Activated naive CD4-positive, alpha-beta T cell treated with anti-CD3 and anti-CD28 coated beads, Interleukin-2, amount 50 U/mL, for 16 hours (primary cell): ENCODE measurements at places on chromosomes 5 and 9.
A peak's percentile ranks its signal among the peaks of the same experiment; 100 is the strongest.

GRCh38 chr9:38355115-38355514 is 37.4 kb upstream of the ALDH1B1 start:
- DNase-seq = no peak

- DNase-seq = no peak
Measured at GRCh38 chr9:6681957-6682501, 36.5 kb upstream of the GLDC start.

- no peak for DNase-seq
Measured at GRCh38 chr5:134608555-134608954, 24.1 kb downstream of the SAR1B start.

DNA sequence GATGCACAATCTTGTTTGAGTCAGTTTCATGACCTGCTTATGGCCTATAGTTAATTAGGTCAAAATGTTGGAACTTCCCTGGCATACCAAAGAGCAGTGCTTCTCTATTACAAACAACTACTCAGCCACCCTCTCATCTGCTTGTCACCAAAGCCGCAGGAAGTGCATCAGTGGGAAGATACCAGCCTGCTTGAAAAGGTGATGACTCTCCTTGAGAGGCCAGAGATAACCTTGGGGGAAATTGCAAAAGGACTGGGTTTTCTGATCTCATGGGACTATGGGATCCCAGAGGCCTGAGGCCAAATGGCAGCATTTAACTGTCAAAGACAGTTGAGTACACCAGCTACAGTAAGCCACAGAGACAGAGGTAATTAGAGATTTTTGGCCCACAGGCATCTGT is 69.9 kb downstream of the C9orf57 start:
- no peak for DNase-seq

DNA sequence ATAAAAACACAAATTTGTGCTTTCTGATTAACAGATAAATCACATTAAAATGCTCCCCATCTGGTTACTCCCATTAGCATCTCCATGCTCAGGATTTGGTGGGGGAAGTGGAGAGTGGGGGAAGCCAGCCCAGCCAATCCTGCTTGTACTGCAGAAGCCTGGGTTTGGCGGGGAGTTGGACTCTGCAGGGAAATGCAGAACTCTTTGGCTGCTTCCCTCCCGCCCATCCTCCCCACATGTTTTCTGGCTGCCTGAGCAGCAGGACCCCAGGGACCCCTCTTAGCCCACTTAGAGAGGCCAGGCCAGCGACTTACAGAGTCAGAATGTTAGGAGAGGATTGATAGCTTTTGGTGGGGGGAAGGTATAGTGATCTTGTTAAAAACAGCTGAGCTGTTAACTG is 59.5 kb upstream of the FOXI1 start:
- no peak for DNase-seq

DNA sequence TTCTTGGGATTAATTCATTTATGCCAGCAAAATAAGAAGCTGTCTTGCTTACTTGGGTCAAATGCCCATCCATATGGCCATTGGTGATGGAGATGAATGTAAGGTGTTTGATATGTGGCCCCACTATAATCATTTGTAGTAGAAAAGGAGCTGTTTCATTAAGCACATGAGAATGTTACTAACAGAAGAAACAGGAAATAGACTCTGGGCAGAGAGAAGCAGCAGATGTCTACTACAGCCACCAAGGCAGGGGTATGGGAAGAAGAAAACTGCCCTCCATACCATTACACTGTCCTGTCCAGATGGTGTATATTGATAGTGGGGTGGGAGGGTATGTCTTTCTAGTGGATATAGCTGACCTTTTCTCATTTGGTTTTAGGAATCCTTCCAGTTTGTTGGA is 386.6 kb upstream of the CLINT1 start:
- no peak for DNase-seq

DNA sequence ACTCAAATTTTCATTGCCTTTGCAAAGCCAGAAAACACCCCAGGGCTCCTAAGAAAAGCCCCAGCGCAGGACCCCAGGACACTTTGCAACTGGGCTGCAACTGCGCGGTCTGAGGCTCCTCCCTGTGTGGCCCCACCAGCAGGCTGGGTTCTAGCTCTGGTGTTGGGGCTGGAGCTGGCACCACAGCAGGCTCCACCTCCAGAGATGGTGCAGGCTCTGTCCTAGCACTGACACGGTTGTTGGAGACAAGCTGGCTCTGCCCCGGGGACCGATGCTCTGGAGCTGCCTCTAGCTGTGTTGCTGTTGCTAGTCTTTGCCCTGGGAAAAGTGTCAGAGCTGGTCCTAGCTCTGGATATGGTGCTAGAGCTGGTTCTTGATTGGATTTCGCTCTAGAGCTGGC is 13.6 kb downstream of the LCN10 start:
- no peak for DNase-seq

GRCh38 chr5:91307048-91307447 is 76.1 kb downstream of the ARRDC3 start:
- no peak for DNase-seq

DNA sequence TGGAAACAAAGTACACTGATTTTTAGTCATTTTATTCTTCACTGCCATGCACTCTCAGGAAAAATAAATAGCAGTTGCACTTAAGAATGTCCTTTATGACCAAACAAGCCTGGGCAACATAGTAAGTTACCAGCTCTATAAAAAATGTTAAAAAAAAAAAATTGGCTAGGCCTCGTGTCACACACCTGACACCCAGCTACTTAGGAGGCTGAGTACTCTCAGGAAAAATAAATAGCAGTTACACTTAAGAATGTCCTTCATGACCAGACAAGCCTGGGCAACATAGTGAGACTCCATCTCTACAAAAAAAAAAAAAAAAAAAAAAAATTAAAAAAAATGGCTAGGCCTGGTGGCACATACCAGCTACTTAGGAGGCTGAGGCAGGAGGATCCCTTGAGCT is 304.6 kb downstream of the SLCO4C1 start:
- no peak for DNase-seq

DNA sequence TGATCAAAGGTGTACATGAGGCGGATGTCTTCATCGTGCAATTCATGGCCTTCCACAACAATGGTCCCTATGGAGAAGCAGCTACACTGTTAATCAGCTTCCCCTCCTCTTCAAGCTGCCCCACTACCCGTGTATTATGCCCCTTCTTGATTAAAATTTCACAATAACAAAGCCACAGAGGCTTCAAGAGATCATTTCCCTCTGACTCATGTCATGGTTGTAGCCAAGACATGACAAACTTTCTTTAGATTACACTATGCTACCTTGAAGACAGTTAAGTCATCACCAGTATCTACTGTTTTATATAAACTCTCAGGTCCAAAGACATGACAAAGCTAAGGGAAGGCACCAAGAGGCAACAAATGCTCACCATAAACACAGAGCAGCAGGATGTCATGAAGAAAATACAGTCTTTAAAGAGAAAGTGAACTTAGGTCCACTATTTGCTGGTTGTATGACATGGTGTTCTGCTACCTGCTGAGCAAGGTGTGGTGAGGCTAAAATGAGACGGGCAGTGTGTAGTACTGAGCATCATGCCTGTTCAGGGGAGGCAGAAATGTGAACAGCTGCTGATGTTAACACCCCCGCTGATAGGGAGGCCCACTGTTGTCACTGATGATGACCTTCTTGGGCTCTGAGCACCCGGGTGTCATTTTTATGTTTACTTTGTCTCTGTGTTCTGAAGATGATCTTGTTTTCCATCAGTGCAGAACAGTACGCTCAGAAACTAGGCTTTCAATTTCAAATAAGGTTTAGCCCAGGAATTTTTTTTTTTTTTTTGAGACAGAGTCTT is 48.3 kb downstream of the IARS1 start:
- DNase-seq = no peak

DNA sequence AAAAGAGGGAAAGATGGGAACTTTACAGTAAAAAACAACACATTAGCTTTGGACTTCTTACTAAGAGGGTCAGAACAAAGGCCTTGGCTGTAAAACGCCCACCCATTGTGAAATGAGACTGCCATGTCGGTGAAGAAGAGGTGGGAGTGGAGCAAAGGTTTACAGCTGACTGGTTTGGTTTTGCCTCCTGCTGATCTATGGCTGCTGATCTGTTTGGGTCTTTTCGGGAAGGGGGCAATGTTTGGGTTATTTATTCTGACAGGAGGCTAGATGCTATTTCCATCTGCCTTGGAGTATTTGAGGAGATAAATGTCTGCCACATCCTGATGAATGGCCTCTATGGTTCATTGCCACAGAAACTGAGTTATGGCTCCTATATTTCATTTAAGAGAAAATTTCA is 408.7 kb downstream of the TLE4 start:
- no peak for DNase-seq

DNA sequence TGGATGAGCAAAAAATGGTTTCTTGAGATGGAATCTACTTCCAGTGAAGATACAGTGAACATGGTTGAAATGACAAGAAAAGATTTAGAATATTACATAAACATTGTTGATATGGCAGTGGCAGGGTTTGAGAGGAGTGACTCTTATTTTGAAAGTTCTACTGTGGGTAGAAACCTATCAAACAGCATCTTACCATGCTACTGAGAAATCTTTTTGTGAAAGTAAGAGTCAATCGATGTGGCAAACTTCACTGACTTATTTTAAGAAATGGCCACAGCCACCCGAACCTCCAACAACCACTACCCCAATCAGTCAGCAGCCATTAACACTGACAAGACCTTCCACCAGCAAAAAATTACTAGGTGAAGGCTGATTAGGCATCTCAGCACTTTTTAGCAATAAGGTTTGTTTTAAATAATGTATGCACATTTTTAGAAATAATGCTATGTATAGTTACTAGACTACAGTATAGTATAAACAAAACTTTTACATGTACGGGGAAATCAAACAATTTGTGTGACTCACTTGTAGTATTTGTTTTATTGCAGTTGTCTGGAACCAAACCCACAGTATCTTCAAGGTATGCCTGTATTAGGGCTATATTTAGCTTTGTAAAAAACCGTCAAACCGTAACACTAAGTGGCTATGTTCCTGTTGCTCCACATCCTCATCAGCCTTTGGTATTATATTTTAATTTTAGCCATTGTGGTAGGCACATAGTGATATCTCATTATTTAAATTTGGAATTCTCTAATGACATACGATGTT is 30.6 kb upstream of the ADAMTS6 start:
- no peak for DNase-seq

DNA sequence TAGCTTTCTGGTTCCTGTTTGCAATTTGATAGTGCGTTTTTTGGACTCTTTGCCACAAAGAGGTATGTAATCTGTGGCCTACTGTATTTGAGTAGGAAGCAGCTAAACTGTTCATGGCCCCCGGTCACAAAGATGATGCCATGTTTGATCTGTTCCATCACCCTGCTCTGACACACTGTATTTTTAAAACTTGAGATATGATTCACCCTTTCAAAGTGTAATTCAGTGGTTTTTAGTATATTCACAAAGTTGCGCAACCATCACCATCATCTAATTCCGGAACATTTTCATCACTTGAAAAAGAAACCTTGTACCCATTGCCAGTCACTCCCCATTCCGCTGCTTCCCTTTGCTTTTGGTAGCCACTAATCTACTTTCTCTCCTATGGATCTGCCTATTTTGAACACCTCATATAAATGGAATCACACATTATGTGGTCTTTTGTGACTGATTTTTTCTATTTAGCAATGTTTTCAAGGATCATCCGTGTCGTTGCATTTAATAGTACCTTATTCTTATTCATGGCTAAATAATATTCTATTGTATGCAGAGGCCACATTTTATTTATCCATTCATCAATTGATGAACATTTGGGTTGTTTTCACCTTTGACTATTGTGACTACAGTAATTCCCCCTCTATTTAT is 141.6 kb downstream of the NR3C1 start:
- DNase-seq = peak; percentile 23

- no peak for DNase-seq
Measured at GRCh38 chr5:151520294-151520693, 70.8 kb downstream of the FAT2 start.

- no peak for DNase-seq
Measured at GRCh38 chr5:159102311-159102934, 2.7 kb upstream of the EBF1 start.

DNA sequence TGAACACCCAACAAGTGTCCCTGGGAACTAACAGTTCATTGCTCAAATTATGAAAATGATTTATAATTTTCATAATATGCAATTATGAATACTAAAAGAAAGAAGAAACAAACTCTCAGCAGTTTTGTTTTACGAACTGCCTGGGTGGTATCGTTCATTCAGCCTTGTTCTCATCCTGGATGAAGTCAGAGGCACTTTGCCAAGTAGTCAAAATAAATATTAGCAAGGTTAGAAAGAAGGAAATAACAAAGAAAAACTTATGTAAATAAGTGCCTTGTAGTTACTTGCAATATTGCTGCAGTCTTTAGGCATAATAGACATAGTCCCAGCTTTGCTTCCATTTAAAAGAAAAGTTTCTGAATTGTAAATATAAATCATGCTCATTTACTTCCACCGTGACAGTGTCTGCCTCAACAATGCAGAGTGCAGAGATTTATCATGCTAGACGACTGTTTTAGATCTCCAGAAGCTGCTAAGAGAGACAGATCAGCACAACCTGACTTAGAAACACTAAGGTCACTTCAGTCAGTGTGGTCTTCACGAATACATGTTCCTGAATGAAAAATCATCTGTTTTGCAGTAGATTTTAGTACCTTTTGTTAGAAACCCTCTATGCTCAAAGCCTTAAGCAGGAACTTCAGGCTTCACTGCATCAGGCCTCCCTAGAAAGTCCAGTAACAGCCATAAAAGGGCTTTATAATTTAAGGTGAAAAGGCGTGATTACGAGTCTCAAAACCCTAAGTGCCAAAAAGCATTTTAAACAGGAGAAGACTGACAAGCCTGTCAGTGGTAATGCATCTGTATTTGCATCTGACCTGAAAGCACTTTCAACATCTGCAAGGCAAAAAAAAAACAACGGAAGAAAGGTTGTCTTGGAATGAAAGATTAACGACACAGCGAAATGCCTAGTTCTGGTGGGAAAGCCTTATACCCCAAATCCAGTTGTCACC is 92.1 kb downstream of the TMEM167A start:
- DNase-seq = no peak

DNA sequence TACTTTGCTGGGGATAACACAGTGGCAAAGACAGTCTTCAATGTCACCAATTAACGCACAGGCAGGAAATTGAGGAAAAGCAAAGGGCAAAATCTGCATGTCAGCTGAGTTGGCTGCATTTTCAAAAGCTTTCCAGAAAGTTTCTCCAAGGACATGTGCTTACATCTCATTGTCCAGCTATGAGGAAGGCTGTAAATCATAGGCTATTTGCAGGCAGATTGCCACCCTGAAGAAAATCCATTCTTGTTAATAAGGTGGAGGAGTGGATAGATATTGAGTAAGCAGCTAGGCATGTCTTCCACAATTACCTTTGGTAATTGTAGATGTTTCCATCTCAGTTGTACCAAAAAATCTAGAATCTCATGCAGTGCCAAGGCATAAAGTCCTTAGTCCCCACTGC is 278.0 kb upstream of the NUDT12 start:
- DNase-seq = no peak
